ENCODE measurements at places on chromosomes 3 and 15.

DNA sequence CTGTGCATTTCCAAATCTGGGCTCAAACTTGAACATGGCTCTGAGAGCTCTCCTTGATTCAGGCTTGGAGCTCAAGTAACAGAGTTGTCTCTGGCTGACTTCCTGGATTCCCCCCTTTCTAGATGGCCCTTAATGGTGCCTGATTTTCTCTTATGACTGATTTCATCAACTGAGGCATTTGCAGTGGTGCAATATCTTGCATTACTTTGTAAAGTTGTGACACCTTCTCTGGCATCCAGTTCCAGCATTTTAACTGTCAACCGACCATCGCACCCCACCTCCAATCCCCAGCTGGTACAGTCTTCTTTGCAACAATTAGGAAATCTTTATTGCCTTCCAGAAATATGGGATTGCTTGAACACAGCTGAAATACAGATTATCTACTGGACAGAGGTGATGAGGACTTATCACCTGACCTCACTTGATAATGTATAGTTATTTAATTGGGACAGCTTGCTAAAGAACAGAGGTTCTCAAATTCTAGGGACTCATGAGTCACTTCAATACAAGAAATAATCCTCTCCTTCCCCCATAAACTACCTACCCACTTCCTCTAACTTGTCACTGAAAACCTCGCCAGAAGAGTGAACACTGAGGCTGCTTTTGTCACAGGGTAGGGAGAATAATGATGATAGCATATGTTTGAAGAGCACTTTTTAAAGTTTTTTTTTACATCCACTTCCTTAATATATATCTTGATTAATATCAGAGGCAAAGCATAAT is 41.8 kb downstream of the FILIP1L start:
- no peak for DNase-seq

DNA sequence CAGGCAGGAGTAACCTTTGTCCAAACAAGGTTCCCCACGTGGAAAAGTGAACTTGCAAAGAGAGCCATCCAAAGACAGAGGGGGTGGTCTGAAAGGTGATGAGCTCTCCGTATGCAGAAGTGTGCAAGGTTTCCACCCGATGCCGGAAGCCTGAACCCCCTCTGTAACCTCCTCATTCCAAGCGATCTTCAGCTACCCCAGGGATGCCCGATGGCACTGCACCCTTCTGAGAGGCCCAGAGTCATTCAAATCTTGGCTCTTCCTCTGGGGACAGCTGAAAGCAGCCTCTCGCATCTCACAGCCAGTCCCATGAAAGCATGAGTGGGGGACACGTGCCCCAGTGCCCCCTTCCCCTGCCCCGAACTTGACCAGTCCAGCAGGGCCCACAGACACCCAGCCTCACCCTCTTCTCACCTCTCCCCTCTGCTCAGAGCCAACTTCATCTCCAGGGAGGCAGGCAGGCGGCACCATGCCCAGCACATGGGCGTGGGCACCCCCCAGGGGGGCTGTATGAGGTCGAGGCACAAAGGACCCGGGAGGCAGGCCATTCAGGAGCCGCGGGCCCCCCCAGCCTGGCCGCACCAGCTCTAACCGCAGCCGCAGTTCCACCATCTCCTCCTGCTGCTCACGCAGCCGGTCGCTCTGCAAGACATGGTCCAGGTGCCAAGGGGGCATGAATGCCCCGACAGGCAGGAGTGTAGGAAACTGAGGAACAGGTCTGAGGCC is 8.7 kb downstream of the KIF7 start:
- DNase-seq = no peak

GRCh38 chr15:57172925-57173324 is 203.4 kb upstream of the CGNL1 start:
- DNase-seq = no peak

- no peak for DNase-seq
These were observed 12.5 kb downstream of the MYD88 start for GRCh38 chr3:38150780-38151528.

DNA sequence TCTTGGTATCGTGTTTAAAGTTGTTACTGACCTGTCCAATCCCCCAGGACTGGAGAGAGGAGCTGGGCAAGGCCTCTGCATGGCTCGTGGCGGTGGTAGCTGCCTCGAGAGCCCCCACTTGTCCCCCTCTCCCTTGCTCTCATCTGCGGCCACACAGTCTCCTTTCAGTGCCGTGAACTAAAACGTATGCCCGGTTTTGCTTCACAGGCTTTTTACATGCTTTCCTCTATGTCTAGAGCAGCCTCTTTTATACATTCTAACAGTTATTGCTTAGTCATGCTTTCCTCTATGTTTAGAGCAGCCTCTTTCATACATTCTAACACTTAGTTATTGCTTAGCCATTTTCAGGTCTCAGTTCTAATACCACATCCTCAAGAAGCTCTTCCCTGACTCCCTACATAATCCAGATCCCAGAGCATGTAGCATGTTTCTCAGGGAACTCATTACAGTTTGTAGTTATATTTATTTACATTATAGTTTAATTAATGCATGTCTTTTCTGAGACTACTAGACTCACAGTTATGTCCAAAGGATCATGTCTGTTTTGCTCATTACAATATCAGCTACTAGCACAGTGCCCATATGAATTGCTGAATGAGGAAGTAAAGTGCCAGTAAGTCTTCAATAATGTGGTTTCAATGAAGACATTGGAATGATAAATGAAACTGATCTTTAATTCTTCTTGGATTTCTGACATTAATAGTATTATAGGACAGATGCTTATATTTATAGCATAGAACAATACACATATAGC is 66.5 kb upstream of the TBL1XR1 start:
- DNase-seq = no peak
